ENCODE measurements at places on chromosomes 7 and 10. TPM values are rescaled to one million over a fixed set of nuclear protein-coding genes. Genes with fewer than 3 reads are reported as not detected.

SLC26A4 gene
- total RNA-seq = 0.24 TPM

HOXA2 gene
- total RNA-seq = 0.12 TPM

HMX3 gene
- total RNA-seq = not detected

HUS1 gene
- 22.1 TPM for total RNA-seq

SMKR1 gene
- 0.12 TPM for total RNA-seq

CALML3 gene
- total RNA-seq = 0.12 TPM
